ENCODE measurements at places on chromosomes 2 and 18. TPM values are rescaled to one million over a fixed set of nuclear protein-coding genes. Genes with fewer than 3 reads are reported as not detected.

The HOXD13 gene
- 0.11 TPM for polyA plus RNA-seq

The LYPD6B gene
- polyA plus RNA-seq: 0.43 TPM

DNA sequence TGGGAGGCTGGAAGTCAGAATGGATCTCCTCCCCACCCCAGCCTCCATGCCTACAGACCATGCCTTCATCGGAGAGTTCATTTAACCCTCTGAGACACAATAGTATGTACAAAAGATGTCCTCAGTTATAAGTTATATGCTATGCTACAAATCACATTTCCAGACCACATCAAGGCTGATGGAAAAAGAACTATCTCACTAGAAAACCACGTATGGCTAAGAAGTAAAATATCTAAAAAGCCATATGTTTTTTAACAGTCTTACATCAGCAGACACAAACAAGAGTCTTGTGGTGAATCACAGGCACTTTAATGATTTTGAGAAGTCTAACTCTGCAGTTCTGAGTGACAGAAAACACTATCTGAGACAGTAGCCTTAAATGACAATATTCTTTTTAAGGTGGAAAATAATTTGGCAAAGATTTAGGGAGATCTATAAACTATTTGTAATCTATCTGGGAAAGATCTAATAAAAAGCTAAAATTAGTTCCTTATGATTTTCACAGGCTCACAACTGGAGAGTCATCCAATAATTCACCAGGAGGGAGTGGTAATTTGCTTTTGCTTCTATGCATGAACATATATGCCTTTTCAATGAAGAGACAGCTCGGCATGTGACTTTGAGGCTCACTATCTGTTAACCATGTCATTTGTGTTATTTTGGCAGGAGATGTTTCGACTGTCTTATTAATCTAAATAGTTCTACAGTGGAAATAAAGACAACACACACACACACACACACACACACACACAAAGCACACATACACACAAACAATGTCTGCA lies 197.5 kb downstream of the IRS1 start:
- DNase-seq: peak; percentile 71

DNA sequence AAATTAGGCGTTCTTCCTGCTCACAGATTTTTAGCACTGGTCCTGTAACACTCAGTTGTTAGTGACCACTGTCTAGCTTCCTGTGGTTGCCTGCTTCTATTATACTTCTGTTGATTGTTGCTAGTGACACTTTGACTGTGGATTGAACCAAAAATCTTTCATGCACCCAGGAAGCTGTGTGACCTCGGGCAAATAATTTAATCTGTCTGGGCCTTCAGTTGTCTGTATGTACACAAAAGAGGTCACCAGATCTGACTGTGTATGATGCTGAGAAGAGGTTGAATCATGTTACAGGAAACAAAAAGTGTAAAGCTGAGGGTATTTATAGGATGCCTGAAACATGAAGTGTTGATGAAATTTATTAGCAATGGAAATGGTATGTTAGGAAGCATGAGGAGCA lies 12.7 kb downstream of the ICOS start:
- DNase-seq: no peak

Data from muscle of back (tissue), 13 donors.